ENCODE measurements at places on chromosomes 2 and 18.

- no peak for DNase-seq
Observed at GRCh38 chr2:84055816-84056215, 403.3 kb downstream of the SUCLG1 start.

DNA sequence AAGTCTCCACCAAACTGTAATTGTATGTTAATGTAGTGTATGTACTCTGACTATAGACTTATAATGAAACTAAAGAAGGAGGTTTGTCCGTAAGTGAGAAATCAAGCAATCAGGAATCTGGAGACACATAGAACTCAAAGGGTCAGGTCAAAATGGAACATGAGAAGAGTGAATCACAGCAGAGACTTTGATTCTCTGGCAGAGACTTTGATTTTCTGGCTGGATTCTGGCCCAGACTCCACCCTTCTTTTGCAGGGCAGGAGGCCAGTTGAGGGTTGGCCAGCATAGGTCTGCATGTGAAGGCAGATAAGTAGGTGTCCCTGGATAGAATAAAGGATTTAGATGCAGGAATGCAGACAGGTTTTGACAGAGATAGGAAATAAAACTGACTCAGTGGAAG lies 11.0 kb upstream of the NCKAP5 start:
- no peak for DNase-seq

DNA sequence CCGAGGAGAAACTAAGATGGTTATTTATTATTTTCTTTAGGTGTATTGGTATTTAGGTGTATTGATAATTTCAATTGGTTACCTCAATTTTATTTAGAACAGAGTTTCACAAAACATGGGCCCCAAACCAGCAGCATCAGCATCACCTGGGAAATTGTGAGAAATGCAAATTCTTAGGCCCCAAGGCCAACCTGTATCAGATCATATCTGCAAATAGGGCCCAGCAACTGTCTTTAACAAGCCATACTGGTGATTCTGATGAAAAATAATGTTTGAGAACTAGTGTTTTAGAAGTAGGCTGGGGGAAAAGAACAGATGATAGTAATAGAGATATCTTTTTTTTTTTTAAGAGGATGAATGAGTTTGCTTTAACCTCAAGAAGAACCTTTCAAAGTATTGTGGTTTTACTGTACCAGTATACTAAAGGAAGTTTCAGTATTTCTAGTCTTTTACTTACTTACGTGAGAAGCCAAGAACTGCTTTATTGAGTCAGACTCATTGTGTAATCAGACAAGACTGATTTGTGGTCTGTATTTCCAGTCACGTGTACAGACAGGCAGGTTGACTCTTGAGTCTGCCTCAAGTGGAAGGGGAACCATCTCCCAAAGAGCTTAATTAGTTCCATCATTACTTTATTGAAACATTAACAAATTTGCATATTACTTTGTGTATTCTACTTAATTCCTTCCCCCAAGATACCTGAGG lies 60.4 kb upstream of the GAREM1 start:
- DNase-seq = no peak

- DNase-seq = no peak
Observed at GRCh38 chr2:108412995-108413710, 35.4 kb downstream of the SULT1C4 start.

- DNase-seq = no peak
Observed at GRCh38 chr2:165173215-165173614, 30.6 kb downstream of the SCN3A start.

- DNase-seq = peak; percentile 56
Observed at GRCh38 chr18:48300463-48300961, 108.7 kb downstream of the ZBTB7C start.

DNA sequence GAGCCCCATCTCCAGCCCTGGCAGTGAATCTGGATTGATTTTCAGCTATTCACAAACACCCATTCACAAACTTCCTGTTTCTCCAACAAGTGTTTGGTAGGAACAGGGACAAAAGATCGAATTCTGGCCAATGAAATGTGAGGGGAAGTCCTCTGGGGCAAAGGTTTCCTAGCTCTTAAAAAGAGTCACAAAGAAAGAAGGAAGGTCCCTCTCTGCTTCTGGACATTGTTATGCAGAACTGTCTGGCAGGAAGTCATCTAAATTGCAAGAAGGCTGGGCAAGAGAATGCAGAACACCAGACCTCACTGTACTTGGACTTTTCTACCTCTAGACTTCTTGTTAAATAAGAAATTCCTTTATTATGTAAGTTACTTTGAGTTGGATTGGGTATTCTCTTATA lies 137.3 kb downstream of the CCDC148 start:
- no peak for DNase-seq

DNA sequence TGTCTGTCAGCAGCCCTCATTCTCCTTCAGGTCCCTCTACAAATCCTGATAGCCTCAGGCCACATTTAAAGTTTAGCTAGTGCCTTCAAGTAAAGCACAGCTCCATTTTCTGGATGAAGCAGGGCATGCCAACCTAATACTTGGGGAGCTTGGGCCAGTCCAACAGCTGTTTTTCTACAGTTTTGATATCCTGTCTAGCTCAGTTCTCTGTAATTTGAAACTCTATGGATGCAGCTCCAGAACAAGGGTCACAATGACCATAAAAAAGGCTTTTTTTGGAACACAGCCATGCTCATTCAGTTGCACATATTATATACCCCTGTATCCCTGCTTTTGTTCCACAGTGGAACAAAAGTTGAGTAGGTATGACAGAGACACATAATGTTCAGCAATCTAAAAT lies 373.5 kb downstream of the SUCLG1 start:
- no peak for DNase-seq

DNA sequence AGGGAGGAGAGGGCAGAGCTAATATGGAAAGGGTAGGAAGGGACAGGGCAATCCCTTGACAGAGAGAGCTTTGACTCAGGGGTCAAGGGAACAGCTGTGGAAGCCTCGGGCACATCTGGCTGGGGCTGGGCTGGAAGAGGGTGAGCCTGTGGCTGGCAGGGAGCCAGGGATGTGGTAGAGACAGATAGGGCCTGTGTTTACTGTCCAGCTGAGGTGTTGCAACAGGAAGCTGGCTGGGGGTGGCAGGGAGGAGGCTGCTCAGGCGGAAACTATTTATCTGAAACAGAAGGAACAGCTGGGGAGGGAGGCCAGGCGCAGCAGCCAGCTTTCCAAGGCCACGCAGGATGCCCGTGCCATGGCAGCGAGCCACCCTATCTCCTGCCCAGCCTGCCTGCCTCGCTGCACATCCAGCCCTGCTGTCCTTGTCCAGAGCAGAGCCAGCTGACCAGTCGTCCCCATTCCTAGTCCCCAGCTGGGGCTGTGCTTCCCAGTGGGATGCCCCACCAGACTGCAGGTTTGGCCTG lies 264.7 kb downstream of the CYP26B1 start:
- peak; percentile 95 for DNase-seq

DNA sequence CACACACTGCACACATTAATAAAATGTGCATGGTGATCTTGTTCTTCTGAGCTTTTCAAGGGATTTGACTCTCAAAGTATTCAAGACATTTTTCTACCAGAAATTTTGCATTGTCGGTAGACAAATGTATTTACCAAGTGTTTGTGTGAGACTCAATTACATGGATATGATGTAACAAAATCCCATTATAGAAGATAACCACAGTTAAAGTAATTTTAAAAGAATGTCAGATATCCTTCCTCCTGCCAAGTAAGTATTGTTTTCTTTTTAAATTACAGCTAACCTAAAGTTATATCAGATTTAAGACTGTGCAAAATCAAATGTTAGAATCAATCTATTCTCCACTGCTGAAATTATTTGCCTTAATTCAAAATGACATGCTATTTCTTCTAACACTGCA lies 1344.5 kb upstream of the CHAC2 start:
- no peak for DNase-seq

DNA sequence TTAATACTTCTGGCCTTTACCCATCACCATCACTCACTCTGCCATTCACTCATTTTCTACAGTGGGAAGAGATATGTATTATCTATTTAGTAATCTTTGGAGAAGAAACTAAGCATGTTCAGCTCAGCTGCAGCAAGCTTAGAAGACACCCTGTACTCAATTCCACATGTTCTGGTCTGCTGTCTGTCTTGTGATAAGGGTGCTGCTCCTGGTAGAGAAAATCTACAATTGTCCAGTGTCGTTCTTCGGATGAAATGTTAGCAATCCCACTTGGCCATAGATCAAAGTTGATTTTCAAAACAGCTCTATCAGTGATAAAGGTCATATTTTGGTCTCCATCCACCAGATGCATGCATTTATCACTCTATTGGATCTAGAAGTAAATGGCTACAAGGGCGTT lies 337.1 kb downstream of the LRRTM4 start:
- no peak for DNase-seq

- DNase-seq = no peak
Observed at GRCh38 chr2:202790676-202791075, 80.9 kb downstream of the ICA1L start.

GRCh38 chr2:126431136-126431535 lies 224.8 kb upstream of the GYPC start:
- no peak for DNase-seq

- no peak for DNase-seq
Observed at GRCh38 chr2:105791229-105791628, 46.5 kb downstream of the NCK2 start.

GRCh38 chr2:240437861-240438809 lies 2.7 kb downstream of the GPC1 start:
- DNase-seq = peak; percentile 74

DNA sequence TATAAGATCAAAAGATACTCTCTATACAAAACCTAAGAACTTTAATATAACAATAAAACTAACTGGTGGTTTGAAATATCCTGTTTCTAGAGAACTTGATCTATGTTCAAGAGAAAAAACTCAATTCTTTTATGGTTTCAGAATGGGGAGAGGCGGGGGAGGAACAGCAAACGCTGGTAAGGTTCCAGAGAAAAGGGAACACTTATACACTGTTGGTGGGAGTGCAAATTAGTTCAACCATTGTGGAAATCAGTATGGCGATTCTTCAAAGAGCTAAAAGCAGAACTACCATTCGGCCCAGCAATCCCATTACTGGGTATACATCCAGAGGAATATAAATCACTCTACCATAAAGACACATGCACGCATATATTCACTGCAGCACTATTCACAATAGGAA lies 17.2 kb downstream of the FAM98A start:
- DNase-seq = no peak

DNA sequence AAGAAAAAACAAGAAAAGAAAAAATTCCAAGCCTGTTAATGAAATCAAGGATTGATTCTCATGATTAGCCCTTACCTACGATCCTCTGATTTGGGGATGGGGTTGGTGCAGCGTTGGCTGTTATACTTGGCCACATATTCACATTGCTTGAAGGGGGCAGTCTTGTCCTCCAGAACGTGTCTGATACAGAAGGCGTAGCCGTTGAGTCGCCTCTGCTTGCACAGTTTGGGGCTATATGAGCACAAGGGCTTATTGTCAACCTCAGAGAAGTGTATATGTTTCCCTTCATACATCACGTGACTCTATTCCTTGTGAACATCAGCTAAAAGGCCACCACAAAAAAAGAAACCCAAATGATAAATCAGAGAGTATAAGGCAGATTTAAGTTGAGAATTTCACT lies 23.2 kb downstream of the INO80D start:
- DNase-seq = no peak

GRCh38 chr18:6021306-6022073 lies 126.2 kb upstream of the TMEM200C start:
- no peak for DNase-seq

DNA sequence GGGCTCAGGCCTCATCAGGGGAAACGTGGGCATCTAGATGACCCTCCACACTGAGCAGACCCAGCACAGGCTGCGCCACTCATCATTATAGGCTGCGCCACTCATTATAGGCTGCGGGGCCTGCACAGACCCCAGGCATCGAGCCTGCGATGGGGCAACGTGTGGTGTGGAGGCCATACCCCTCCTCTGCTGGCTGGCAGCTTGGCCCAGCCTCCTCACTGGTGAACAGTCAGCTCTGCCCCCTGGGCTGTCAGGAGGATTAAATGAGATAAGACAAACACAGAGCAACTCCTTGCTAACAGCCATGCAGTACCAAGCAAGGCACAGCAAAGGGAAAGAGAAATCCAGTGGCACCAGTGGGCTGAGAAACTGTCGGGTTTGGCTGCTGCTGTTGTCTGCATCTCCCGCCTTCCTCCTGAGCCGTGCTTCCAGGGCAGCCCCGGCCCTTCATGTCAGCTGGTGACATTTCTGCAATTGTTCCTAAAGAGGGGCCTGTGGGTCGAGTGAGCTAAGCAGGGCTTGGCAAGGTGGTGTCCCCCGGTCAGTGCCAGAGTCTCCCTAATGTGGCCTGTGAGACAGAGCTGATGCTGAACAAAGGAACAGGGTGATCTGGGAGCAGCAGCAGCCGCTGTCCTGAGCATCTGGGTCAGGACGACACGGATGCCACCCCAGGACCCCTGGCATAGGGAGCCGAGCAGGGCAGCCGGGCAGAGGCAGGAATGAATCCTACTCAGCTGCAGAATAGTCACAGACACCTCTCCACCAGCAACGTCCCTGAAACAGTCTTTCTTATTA lies 48.7 kb downstream of the RRM2 start:
- no peak for DNase-seq

- no peak for DNase-seq
Observed at GRCh38 chr2:229943770-229944449, 21.6 kb downstream of the FBXO36 start.

GRCh38 chr2:193156480-193156879 lies 961.7 kb upstream of the TMEFF2 start:
- no peak for DNase-seq

- DNase-seq = no peak
Observed at GRCh38 chr2:45616658-45617411, 5.8 kb upstream of the SRBD1 start.

DNA sequence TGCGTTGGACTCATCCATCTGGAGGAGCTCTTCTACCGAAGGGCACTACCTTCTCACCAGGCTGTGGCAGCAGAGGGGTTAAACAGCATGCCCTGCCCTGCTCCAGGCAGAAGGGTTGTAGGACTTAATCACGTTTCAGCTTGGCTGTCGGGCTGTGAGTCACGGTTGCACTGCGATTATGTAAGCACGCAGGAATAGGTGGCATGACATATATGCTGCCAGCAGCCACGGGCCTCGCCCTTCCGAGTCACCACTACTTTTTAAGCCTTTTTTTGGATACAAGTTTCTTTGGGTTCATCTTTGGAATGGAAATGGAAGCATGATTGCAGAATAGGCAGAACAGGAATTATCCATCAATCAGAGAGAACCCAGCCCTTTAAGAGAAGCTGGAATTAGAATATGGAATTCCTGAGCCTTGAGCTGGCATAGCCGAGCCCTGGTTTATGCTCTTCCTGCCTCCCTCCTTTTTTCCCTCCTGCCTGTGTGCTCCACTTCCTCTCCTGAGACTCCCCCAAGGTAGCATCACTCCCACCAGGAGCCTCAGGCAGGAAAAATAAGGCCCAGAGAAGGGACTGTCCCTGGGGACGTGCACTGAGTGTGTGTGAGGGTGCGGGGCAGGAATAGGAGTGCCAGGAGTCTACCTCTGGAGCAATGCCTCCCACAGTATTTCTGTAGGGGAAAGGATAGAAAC lies 86.8 kb downstream of the SEMA4F start:
- peak; percentile 70 for DNase-seq

GRCh38 chr2:126782648-126783047 lies 116.0 kb upstream of the TEX51 start:
- no peak for DNase-seq

DNA sequence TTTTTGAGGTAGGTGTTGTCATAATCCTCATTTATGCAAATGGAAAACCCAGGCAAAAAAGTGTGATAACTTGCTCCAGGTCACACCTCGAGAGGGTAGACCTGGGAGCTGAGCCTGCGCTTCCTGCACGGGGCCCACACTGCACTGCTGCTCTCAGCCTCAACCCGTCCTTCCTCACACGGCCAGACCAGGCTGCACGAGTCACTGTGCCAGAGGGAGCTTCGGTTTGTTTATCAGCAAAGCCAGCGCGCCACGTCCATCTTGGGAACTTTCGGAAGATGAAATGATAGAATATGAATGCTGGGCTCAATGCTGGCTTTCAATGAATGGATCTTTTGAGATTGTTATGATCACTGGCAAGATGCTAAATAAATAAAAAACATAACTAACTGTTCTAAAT lies 14.4 kb downstream of the COPS9 start:
- DNase-seq = no peak

Measured in suprapubic skin (tissue), 4 donors.